CD4-positive, alpha-beta T cell treated with Interleukin-4 for 1 hour (primary cell): ENCODE measurements at places on chromosomes 5 and 9.

DNA sequence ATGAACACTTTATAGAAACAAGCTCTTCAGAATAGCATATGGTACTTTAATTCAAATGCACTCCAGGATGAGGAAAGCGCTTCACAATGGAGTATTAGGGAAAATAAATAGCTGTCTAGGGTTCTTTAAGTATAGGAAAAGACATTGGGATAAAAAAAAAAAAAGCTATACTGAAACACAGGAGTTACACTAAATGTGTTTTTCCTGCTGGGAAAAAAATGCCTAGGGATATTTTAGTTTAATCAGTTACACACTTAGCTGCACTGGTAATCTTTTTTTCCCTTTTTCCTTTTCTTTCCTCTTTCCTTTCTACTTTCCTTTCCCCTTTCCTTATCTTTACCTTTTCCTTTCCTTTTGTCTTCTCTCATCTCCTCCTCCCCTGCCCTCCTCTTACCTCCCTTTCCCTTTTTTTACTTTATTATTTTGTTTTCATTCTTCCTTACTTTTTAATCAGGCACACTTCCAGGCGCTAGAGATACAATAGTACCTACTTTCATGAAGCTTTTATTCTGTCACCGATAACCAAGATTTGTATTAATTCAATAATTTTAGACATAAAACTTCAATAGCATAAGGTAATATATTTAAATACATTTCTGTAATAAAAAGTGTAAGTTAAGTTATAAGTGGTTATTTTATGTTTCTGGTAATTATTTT is 758.7 kb downstream of the CDH18 start:
- no peak for DNase-seq

DNA sequence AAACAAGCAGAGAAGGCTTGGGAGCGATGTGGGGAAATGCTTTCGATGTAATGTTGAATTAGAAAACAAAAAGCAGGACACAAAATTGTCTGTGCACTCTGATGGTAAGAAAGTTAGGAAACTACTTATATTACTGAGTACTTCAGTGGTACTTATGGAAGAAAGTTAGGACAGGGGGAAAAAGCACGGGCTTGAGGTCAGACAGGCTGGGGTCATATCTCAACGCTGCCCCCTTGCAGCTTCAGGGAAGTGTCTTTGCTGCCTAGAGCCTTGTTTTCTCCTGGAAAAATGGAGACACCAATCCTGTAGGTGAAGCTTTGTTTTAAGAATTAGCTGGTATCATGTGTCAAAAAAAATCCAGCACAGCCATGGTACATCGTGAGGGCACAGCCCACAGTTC is 23.0 kb downstream of the NEURL1B start:
- DNase-seq, result no peak

- no peak for DNase-seq
These were observed 2373.8 kb upstream of the ACO1 start for GRCh38 chr9:30010691-30011090.

GRCh38 chr5:1168796-1169195 is 32.6 kb upstream of the SLC6A19 start:
- DNase-seq, result no peak

DNA sequence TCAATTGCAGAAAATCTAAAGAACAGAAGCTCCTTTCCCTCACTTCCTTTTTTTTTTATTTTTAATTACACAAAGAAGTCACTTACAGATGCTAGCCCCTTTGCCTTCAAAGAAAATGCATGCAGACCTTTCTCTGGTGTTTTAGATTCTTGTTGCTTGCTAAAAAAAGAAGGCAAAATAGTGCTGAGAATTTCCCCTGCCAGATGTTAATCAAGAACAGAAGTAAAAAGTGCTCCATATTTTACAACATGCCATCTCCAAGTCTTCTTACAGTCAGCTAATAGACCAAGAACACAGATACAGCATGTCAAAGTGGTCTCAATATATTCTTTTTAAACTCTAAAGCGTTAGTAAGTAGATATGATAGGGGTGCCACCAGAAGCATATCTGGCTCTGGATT is 142.8 kb upstream of the RGMB start:
- no peak for DNase-seq

- DNase-seq, result no peak
These were observed 12.0 kb downstream of the PKD2L2 start for GRCh38 chr5:137901011-137901817.

GRCh38 chr5:157478726-157479125 is 18.7 kb downstream of the NIPAL4 start:
- DNase-seq, result no peak

- no peak for DNase-seq
These were observed 53.1 kb upstream of the TYRP1 start for GRCh38 chr9:12640016-12640587.

DNA sequence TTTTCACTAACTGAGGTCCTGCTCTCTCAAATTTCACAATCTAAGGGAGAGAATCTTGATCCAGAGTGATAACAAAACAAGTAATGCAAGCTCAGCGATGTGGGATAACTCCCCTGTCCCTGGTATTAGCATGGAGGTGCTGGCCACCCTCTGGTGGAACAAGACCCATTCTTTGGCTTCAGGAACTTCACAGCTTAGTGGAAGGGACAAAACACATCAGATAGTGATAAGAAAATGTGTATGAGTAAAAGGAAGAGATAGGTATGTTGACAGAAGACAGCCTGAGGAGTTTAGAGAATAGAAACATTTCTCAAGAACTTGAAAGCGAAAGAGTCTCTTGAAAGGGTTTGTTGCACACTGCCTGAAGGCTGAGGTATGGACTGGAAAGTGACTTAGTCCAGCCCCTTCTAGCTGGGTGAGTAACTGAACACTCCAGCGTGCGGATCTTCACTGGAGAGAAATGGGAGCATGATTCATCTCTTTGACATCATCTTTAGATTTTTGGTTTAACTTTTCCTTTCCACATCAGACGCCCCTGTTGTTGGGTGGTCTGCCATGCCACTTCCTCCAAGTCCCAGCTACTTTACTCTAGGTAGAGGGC is 25.4 kb upstream of the ZSWIM6 start:
- no peak for DNase-seq

DNA sequence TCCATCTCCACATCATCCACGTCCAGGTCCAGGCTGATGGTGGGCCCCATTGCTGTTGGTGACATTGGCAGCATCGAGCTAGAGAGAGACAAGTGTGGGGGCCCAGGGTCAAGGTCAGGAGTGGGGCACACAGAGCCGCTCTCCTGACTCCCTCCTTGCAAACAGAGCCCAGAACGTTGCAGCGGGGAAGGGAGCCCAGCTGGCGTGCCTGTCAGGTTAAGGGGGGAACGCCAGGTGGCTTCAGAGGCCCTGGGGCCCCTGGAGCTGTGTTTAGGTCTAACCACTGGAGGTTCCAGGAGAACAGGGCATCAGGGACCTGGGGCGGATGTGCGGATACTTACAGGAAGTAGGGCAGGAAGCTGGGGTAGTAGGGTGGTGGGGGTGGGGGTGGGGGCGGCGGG is 7.5 kb downstream of the RNF44 start:
- DNase-seq, result peak; percentile 81

DNA sequence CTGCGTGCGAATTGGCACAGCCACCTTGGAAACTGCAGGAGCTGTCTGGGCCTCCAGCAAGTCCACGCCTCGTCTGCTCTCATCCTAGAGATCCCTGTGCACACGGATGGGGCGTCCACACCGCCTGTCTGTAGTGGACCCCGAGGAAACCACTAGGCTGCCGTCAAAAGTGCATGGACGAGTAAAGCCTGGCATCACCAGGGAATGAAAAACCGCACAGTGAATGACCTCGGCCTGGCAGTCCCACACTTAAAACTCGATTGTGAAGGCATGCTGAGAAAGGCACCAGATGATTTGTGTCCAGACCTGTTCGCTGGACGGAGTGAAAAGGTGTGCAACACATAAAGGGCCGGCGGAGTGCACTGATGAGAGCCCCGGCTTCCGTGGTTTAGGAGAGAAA is 50.8 kb downstream of the MRPL36 start:
- DNase-seq, result no peak

GRCh38 chr9:107025260-107026035 is 162.5 kb downstream of the ZNF462 start:
- no peak for DNase-seq

- DNase-seq, result no peak
These were observed 13.7 kb upstream of the ADAMTS16 start for GRCh38 chr5:5126444-5126843.

GRCh38 chr5:142726188-142726731 is 40.4 kb upstream of the FGF1 start:
- DNase-seq, result no peak

DNA sequence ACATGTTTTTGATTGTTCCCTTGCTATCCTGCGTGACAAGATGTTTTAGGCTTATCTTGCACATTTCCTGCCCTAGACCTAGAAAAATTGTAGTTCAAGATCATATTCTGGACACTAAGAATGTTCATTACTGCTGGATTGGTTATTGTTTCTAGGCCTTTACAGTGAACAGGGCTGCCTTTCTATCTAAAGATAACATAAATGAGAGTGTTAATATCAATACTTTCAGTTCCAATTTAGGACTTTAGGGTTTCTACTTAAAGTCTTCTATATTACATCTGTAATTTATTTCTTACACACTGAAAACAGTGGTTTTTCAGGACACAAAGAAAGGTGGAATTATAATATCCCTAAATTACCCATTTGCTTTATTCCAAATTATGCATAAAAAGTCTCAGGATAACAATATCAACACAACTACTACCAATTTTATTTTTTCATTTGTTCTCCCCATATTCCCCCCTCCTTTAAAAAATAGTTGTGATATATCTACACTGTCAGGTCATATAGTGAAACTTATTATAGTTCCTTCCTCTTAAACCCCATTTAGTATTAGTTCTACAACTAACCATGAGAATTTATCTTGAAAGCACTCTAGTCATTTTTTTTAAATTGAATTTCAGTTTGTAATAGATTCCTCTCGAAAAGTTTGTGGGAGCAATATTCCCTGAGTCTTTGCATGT is 293.9 kb upstream of the RIOK2 start:
- no peak for DNase-seq

DNA sequence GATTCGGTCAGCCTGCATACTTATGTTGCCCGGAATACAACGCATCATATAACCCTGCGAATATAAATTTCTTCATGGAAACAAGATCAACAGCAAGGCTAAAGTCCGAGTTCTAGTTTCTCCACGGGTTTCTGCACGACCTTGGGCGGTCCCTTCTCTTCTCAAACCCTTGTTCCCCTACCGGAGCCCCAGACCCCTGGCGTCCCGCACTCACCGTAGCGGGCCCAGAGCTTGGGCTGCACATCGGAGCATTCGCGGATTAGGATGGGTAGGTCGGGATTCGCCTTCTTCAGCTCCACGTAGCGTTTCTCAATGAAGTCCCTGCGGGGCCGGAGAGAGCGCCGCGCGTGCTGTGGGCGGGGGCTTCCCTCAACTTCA is 399 bp downstream of the NDUFA2 start:
- DNase-seq, result no peak

GRCh38 chr5:170430256-170430655 is 41.1 kb upstream of the KCNMB1 start:
- DNase-seq, result no peak

- no peak for DNase-seq
These were observed 267.5 kb downstream of the ZSWIM6 start for GRCh38 chr5:61599370-61600122.

- peak; percentile 46 for DNase-seq
These were observed 9.7 kb downstream of the SERINC5 start for GRCh38 chr5:80246001-80246758.

DNA sequence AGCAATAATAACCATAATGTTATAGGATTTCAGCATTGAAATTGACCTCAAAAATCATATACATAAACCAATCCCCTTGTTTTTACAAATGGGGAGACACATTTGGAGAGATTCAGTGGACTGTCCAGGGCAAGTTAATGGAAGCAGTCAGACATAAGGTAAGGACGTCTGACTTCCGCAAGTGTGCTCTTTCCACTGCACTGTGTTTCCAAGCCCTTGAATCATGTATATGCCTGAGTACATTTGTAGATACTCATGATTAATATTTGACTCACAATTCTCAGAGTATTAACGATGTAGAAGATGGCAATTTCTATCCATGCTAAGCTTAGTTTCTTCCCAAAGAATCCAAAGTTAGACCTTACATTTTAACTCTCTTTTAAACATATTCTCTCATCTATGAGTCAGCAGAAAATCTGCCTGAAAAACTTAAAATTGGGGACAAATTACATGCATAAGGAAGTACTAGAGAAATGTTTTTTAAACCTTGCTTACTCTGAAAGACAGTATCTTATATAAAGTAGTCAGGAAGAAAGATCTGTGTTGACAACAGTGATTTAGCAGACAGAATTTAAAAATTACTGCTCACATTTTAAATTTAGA is 165.3 kb downstream of the NFIB start:
- no peak for DNase-seq

DNA sequence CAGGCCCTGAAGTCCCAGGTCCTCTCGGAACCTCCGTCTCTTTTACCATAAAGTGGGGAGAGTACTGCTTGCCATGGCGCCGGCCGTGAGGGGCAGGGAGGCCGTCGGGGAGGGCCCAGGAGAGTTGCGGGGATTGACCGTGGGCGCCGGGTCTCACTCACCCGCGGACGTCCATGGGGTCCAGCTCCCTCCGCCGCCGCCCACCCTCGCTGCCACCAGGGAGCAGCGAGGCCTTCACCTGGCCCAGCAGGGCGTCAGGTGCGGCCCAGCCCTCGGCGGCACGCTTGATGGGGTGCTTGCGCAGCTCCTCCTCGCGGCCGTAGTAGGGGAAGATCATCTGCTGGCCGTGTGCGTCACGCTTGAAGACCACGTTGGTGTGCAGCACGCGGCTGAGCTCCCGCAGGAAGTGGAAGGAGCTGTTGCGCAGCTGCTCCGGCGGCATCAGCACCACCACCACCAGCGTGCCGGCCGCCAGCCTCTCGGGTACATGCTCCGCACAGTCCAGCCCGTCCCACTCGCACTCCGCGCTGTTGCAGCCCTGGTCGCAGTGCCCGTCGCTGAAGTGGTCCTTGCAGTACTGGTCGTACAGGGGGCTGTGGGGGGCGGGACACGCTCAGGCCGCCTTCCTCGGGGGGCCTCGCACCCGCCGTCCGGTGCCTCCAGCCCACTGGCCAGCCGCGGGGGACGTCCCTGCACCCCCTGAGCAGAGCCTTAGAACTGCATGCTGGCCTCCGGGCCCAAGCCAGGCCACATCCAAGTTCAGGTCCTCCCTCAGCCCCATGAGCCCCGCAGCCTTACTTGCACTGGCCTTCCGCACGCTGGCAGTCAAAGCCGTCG is 21.9 kb upstream of the SEC16A start:
- no peak for DNase-seq

DNA sequence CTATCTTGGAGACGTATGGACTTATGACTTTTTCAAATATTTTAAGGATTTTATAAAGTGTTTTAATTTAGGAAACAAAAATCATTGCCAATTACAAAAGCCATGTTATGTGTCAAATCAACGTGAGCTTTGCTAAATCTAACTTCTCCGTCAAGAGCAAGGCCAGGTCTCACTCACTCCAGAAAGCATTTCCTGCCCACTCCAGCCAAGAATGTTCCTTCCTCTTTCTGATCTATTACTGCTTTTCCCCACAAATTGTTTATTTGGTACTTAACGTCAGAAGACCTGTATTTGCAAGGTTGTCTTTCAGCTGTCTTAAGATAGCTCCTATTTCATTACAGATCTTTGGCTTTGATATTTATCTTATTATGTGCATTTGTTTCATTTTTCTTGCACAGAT is 193.5 kb upstream of the HAPLN1 start:
- no peak for DNase-seq

- no peak for DNase-seq
These were observed 62.1 kb downstream of the C9orf50 start for GRCh38 chr9:129558551-129559505.

- DNase-seq, result no peak
These were observed 26.4 kb upstream of the TMEM171 start for GRCh38 chr5:73093943-73094342.

GRCh38 chr5:91384671-91385430 is 1.7 kb upstream of the ARRDC3 start:
- DNase-seq, result peak; percentile 60
